ENCODE measurements at places on chromosomes 7 and 10.

DNA sequence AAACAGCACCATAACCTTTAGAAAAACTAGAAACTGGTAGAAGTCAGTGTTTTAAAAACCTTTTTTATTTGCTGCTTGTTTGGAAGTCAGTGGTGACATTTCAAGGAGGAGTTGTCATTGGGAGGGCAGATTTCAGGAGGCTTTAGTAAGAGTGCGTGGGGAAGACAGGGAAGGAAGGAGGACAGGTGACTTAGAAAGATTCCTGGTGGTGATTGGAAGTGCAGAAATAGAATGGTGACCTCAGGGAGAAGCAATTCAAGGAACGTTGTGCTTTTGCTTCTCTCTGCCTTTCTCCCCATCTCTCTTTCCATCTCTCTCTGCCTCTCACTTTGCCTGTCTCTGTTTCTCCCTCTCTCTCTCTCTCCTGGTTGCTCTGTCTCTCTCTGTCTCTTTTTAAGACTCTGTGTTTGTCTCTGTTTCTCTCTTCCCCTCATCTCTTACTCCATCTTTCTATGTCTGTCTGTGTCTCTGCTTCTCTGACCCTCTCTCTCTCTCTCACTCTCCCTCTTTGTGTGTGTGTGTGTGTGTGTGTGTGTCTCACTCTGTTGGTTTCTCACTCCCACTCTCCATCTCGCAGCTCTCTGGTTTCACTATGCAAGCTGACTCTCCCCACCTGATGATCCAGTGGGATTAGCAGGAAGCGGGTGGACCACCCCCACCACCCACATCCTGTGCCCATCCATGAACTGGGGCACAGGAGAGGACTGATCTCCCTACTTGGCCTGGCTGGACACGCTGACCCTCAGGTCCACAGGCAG, 10.9 kb upstream of the PFKP start:
- DNase-seq, result peak; percentile 87

GRCh38 chr7:27193335-27194001, 6.4 kb downstream of the HOXA13 start:
- DNase-seq, result no peak

DNA sequence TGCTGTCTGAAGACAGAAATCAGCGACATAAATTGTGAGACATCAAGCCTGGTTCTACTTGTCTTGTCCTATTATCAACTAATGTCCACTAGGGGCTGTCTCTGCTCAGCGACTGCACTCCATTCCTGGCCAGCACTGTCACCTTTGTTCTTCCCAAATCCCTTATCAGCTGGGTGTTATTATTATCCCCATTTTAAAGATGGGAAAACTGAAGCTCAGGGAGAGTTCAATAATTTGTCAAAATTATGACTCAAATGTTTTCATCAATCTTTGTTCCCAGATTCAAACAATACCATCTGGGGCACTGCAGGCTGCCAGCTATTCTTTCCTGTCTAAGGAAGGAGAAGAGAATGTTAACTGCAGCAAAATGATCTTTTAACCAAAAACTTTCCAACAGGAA, 431.6 kb upstream of the NFE2L3 start:
- no peak for DNase-seq

GRCh38 chr10:7407368-7408290, 3.2 kb downstream of the SFMBT2 start:
- no peak for DNase-seq

GRCh38 chr7:108178398-108178797, 48.2 kb upstream of the LAMB4 start:
- no peak for DNase-seq

DNA sequence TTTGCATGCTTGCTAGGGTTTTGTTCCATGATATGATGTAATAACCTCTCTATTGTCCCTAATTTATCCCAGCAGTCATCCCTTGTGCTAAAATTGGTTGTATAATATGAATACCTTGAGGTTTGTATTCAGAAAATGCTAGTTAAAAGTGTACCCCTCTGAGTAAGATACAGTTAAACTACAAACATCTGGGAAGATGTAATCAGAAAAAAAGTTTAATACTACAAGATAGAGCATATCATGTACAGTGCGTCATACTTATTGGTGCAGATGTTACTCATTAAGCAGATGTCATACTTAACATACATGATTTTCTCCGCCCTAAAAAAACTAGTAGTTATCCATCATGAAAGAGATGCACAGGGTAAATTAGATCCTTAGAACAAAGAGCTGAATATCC, 336.1 kb upstream of the KCND2 start:
- DNase-seq, result no peak
